ENCODE measurements at places on chromosomes 2 and 18.

DNA sequence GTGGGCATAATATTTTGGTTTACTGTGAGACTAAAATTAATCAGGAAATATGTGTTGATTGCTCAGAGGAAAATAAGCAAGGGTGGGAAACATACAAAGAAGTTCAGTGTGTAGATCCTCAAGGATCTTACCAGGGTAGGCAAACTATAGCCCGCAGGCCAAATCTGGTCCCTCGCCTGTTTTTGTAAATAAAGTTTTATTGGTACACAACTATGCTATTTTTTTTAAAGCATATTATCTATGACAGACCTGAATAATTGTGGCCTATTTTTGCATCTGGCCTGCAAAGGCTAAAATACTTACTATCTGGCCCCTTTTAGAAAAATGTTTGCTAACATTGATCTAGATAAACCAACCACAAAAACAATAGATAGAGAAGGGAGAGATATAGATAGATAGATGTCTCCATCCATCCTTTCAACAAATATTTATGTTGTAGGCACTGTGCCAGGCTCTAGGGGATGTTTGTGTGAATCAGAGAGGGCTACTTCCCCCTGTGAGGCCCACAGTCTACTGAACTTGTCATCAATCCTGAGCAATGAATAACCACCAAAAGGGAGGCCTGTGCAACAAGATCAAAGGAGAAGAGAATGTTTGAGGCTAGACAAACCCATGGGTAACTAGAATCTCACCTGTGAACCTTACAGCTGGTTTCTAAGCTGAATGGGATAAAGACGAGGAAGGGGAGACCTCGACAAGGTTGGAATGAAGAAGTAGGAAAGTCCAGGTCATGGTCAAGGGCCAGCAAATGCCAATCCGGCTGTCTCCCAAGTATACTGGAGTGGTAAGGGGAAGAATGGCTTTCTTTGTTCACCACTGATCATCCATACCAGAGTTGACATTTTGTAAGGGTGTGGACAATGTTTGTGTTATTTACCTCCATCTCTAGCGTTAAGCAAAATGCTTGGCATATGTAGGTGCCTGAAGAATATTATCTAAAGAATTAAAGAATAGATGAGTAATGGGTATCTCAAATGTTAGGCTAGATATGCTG lies 23.6 kb downstream of the ALPK2 start:
- DNase-seq = peak; percentile 46

DNA sequence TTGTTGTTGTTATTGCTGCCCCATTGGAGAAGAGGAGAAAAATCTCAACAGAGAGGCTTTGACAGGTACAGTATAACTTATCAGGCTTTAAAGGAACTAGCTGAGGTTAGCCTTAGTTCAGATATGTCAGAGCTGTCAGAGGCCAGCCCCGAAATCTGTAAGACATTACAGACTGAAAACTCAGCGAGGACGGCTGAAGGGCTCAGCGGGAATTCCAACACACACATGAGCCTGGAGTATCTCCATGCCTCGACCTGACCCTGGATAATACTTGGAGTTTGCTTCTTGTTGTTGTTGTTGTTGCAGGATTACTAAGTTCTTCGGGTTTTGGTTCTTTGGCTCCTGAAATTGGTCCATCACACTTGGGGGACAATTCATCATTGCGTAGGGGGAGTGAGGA lies 166.9 kb downstream of the MIB1 start:
- no peak for DNase-seq

- DNase-seq = no peak
These were observed 35.6 kb downstream of the PDE6D start for GRCh38 chr2:231745303-231746038.

- no peak for DNase-seq
These were observed 84.1 kb downstream of the GLI2 start for GRCh38 chr2:120819720-120820210.

DNA sequence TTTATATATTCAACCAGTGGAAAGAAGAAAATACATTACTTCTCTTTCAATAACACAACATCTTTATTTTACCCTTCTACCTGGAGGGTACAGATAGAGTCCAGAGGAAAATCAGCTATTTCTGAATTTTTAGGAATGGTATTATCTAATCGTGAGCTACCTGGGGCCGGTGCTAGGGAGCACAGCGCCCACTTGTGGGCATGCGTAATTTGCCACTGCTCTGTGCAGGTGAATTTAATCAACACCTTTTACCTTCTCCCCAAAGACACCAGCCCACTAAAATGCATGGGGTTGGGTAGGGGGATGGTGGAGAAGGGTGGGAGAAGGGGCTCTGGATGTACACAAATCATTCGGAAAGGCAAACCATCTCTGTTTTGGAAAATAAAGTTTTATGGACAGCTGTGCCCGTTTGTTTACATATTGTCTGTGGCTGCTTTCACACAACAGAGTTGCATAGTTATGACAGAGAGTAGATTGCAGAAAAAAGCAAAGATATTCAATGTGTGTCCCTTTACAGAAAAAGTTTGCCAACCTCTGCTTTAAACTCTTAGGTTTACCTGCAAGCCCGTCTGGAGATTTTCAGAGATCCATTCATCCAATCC lies 51.5 kb upstream of the DCC start:
- DNase-seq = no peak

GRCh38 chr2:18896125-18896764 lies 306.9 kb upstream of the NT5C1B start:
- DNase-seq = no peak

GRCh38 chr2:240369801-240370585 lies 65.5 kb upstream of the GPC1 start:
- no peak for DNase-seq

GRCh38 chr2:111900859-111901258 lies 2.5 kb downstream of the MERTK start:
- DNase-seq = no peak

DNA sequence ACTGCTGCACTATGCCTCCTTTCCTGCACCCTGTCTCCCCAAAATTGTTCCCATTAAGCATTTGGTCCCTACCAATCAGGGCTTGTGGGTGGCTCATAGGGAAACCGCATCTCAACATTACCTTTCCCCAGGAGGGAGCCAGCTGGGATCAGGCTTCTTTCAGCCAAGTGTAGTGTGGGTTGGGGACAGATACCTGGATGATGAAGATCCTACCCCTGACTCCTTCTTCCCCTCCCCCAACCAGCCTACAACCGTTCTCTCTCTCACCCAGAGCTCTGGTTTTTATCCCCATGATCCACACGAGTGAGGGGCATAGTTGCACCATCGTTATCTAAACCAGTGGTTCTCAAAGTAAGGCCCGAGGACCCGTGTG lies 40.0 kb downstream of the ACOXL start:
- DNase-seq = no peak

DNA sequence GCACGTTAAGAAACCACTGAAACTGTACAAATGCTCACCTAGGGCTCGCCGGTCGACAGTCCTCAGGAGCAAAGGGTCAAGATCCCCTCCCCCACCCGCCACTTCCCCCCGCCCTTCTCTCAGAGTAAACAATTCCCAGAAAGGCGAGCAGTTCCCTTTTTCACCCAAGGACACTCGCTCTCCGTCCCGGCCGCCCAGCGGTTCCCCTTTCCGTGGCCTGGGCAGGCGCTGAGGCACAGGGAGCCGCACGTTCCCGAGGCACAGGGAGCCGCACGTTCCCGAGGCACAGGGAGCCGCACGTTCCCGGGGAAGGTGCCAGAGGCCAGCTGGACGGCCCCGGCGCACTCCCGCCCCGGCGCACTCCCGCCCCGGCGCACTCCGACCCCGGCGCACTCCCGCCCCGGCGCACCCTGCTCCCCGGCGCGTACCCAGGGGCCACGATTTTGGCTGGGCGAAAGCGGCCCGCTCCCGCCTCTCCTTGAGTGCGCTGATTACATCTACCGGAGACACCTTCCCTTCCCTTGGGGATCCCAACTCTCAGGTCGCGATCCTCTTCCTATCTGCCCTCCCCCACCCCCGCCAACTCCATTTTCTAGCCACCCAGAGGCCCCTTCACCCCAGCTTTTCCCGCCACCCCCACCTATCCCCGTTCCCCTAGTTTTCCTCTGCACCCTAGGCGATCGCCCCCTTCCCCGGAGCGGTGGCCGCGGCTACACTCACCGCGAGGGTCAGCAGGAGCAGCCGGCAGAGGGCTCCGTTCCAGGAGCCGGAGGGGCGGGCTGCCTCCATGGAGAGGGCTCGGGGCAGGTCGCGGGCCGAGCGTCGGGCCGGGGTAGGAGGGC lies 817 bp downstream of the DSC2 start:
- DNase-seq = no peak

DNA sequence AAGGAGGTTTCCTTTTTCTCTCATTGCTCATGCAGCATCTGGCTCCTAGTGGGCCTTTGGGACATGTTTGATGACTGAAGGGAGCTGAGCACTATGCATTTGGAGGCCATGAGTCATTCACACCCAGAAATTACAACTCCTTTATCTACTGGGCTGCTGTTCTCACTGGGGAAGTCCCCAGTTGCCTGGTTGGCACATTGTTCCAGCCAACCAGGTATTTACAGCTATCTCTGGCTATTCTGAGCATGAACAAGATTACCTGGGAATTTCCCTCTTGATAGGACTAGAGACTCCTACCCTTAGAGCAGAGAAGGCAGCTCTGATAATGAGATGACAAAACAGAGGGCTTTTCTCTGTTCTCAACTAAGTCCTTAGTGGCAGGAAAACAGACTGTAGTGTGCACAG lies 206.5 kb downstream of the SETBP1 start:
- peak; percentile 20 for DNase-seq

DNA sequence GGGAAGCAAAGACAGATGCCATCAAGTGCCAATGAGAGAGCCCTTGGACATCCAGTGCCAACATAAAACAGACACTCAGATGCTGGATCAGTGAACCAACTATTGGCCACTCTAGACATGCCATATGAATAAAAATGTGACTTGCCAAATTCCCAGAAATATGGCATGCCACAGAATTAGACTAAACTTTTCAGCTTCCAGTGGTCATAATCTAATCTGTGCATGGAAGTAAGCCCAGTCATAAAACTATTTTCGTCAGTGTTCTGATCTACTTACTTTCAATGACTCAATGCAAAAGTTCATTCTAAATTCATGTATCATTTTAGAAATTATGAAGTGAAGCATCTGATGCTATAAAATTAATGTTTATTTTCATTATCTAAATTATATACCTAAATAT lies 1506.2 kb upstream of the NXPH2 start:
- no peak for DNase-seq

- no peak for DNase-seq
These were observed 51.2 kb downstream of the MBP start for GRCh38 chr18:77081390-77081778.

DNA sequence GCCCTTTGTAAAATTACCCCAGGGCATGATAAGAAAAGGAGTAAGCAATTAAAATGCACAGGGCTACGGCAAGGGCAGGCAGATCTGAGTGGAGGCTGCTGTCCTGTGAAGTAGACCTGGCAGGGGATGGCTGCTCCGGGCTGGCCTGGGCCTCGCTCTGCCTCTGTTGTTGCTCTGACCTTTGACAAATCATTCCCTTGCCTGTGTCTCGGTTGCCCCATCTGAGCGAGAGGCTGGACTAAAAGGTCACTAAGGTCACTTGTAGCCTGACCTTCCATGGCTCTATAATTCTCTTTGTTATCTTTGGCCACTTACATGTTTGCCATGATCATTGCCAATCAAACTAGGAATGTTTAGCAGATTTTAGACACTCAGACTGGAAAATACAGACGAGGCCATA lies 118.1 kb downstream of the KLHL29 start:
- DNase-seq = no peak

GRCh38 chr2:239260546-239261327 lies 140.1 kb downstream of the HDAC4 start:
- no peak for DNase-seq

DNA sequence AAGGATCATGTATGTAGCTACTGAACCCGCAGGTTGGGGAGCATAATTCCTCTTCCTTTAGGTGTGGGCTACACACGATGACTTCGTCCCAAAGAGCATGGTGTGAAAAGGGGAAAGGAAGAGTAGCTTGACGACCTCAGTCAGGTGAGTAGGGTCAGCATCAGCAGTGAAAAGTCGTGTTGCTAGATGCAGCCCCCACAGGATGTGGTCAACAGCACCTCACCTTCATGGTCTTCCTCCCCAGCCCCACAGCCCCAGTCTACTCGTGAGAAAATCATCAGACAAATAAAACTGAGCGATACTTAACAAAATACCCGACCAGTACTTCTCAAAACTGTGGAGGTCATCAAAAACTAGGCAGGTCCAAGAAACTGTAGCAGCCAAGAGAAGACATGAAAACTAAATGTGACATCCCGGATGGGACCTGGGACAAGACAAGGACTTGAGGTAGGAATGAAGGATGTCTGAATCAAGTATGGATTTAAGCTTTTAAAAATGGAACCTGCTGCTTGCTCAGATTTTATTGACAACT lies 77.5 kb upstream of the NFATC1 start:
- DNase-seq = peak; percentile 12

GRCh38 chr2:239155806-239156480 lies 244.9 kb downstream of the HDAC4 start:
- DNase-seq = no peak

DNA sequence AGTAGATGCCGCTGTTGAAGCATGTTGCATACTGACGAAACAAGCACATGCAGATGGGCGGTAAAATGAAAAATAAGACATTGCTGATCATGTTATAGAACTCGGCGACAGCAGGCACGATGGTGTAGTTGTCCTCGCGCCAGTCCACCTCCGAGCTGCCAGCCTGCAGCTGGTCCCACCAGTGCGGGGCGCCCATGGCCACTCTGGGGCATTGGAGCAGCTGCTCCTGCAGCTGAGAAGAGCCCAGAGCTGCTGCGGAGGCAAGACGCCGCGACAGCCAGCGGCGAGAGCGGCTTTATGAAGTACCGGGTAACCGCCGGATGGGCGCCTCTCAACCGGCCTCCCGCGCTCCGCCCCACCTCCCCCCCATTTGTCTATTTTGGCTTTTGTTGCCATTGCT lies 32.6 kb upstream of the ADAM23 start:
- no peak for DNase-seq

GRCh38 chr2:224438726-224439125 lies 36.8 kb upstream of the FAM124B start:
- DNase-seq = no peak

DNA sequence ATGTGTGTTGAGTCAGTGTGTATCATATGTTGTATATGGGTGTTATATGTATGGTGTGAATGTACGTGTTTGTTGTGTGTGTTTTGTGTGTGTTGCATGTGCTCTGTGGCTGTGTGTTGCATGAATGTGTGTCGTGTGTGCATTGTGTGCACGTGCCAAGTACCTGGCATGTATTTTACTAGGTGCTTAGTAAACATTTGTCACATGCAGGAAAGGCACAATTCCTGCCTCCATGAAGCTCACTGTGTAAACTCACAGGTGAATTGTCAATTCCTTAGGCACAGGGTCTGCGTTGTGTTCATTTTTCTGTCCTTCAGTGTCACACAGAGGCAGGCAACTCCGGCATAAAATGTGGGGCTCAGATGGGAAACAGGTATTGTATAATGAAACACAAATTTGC lies 22.3 kb upstream of the IL1R1 start:
- DNase-seq = no peak

DNA sequence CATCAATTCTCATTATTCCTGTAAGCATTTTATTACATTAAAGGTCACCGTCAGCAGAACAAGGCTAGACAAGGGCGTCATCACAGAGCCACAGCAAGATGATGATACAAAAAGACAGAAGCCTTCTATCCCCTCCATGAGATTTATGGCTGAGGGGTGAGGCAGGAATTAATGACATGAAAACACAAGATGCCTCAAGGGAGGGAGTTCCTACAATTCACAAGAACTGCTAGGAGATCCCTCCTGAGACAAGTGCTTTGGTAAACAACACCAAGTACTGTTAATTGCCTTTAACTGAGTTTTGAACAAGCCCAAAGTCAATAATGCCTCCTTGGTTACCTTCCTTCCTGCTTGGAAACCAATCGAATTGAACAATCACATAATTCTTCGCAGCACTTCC lies 14.1 kb downstream of the ADD2 start:
- DNase-seq = no peak
